ENCODE measurements at places on chromosomes 13 and 19.

DNA sequence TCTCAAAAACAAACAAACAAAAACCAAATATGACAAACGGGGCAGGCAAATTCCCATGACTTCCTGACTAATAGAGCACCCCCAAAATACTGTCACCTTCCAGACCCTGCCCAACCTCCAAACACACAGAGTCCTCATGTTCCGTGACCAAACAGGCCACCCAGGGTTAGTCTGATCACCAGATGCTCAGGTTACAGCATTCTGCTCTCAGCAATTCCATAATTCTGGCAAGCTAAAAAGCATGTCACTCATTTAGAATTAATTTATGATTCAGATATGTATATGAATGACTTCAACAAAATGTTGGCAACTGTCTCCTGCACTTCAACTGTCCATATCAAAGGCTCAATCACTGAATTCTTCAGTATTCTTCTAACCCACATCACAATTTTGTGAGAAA is 52.4 kb downstream of the ZIC5 start:
- DNase-seq, result no peak

GRCh38 chr19:1651568-1652291 is 685 bp downstream of the TCF3 start:
- DNase-seq, result peak; percentile 55

DNA sequence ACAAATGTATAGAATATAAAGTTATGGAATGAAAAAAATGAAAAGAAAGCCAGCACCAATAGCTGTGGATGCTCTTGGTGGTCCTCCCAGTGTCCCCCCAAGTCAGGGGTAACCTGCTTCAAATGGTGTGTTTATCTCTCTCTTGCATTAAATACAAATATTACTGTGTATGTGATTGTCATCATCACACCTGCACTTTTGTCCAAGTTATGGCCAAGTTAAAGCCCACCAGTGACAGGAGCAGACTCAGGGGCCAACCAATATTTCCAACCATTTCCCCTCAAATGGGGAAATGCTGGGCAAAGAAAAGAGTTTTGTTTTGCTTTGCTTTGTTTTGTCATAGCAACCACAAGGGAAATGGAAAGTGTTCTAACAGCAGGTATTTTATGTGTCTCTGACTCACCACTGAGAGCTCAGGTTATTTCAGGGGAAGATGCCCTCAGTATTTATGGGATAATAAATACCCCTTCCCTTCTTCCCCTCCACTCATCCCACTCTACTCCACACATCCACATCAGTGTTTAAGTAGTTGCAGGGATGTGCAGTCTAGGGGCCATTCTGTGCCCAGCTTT is 133.6 kb downstream of the COL4A1 start:
- no peak for DNase-seq

GRCh38 chr13:54029226-54029625 is 1000.6 kb downstream of the OLFM4 start:
- no peak for DNase-seq

- DNase-seq, result no peak
These were observed 138.0 kb downstream of the LMO7 start for GRCh38 chr13:75774176-75774575.

DNA sequence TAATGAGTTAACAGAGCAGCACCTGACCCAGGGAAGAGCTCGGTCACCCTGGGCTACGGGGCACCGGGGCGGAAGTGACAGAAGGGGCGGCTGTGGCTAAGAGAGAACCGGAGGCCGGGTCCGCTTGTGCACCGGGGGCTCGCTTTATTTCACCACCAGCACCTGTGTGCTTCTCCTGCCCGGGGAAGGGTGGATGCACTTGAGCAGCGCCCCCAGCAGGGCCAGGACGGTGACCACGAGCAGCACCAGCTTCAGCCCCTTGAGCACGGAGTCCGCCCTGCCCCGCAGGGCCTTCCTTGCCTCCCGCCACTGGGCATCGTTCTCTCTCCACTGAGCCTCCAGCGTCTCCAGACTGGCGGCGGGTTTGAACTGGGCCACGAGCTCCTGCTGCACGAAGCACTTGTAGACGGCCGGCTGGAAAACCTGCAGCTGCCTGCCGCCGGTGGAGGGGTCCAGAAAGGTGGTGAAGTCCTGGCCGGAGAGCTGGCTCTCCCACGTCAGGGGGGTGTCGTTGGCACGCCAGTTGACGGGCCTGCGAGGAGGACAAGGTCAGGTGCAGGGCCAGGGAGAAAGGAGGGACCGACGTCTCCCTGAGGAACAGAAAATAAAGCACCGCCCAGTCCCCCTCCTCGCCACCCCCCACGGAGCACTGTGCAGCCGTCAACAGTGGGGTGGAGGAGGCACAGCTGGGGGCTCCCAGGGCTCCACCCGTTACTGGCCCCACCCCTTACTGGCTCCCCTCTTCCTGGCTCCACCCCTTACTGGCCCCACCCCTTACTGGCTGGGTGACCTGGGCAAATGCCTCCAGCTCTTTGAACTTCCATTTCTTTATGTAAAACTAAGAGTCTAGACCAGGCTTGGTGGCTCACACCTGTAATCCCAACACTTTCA is 3.6 kb downstream of the FAM187B start:
- DNase-seq, result no peak

GRCh38 chr13:51297556-51297955 is 41.9 kb upstream of the SERPINE3 start:
- no peak for DNase-seq

DNA sequence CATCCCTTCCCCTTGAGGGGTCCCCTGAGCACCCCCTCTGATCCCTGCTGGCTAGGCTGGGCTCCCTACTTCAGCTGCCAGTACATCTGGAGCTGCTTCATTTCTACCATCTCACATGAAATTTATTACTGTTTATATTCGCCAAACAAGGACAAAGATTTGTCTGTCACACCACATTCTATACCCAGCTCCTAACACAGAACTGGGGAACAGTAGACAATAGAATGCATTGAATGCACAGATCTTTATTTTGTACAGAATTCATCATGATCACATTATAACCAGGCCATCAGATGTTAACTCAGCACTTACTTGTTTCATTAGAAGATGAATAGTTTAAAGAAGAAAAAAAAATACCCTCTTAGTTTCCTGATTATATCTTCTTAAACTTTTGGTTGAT is 159.4 kb downstream of the KLF5 start:
- no peak for DNase-seq

DNA sequence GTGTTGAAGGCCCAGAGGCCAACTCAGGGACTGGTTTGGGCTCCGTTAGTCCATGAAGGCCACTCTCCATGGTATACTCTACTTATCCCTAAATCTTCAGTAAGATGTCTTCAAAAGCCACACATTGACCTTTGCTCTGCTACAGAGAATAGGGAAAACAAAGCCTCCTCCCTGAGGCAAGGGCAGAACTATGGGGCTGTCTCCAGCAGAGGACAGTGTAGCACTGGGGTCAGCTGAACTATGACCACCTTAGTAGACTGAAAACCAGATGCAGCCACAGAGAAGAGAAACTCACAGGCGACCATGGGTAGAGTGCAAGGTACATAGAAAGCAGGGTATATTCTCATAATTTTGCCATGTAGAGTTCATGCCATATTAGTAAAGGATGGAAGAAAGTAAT is 587.4 kb downstream of the LMO7 start:
- DNase-seq, result no peak
